ENCODE measurements at places on chromosomes 2 and 18. TPM values are rescaled to one million over a fixed set of nuclear protein-coding genes. Genes with fewer than 3 reads are reported as not detected.

The PRKAG3 gene
- polyA plus RNA-seq: not detected

The ZEB2 gene
- polyA plus RNA-seq: 96.5 TPM

The NFATC1 gene
- 77.8 TPM for polyA plus RNA-seq

The SLC40A1 gene
- polyA plus RNA-seq: 4.6 TPM

The KLHL29 gene
- polyA plus RNA-seq: 0.08 TPM

The CD8A gene
- polyA plus RNA-seq: 1.3 TPM

The RAB1A gene
- 63.2 TPM for polyA plus RNA-seq

The CHAC2 gene
- polyA plus RNA-seq: 1.7 TPM

The EIF2AK2 gene
- polyA plus RNA-seq: 15.7 TPM

The BCL11A gene
- 152 TPM for polyA plus RNA-seq

The DNAH6 gene
- 0.63 TPM for polyA plus RNA-seq

The SLC11A1 gene
- 2.4 TPM for polyA plus RNA-seq

The DSEL gene
- 0.11 TPM for polyA plus RNA-seq

The NPPC gene
- polyA plus RNA-seq: not detected

The GPR45 gene
- polyA plus RNA-seq: not detected

The ASPRV1 gene
- polyA plus RNA-seq: 0.44 TPM
